ENCODE measurements at places on chromosomes 7 and 10.
A peak's percentile ranks its signal among the peaks of the same experiment; 100 is the strongest.

- DNase-seq = no peak
Observed at GRCh38 chr7:157977717-157978496, 609.7 kb downstream of the PTPRN2 start.

DNA sequence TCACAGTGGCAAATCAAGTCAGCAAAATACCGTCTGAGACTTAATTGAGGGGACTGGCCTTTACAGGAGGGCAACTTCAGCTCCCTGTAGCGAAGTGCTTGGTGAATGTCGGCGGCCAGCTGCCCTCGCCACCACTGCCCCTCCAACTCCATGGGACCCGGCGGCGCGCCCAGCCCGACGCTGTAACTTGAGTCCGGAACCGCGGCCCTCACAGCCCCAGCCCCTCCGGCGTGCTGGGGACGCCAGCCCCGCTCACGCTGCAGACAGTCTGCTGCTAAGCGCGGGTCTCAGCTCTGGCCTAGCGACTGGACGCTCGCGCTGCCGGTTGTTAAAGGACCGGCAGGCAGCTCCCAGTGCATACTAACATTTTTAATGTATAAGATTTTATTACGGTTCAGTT lies 113.4 kb upstream of the NUPR2 start:
- no peak for DNase-seq

- no peak for DNase-seq
Observed at GRCh38 chr10:68599771-68600040, 39.6 kb downstream of the TET1 start.

DNA sequence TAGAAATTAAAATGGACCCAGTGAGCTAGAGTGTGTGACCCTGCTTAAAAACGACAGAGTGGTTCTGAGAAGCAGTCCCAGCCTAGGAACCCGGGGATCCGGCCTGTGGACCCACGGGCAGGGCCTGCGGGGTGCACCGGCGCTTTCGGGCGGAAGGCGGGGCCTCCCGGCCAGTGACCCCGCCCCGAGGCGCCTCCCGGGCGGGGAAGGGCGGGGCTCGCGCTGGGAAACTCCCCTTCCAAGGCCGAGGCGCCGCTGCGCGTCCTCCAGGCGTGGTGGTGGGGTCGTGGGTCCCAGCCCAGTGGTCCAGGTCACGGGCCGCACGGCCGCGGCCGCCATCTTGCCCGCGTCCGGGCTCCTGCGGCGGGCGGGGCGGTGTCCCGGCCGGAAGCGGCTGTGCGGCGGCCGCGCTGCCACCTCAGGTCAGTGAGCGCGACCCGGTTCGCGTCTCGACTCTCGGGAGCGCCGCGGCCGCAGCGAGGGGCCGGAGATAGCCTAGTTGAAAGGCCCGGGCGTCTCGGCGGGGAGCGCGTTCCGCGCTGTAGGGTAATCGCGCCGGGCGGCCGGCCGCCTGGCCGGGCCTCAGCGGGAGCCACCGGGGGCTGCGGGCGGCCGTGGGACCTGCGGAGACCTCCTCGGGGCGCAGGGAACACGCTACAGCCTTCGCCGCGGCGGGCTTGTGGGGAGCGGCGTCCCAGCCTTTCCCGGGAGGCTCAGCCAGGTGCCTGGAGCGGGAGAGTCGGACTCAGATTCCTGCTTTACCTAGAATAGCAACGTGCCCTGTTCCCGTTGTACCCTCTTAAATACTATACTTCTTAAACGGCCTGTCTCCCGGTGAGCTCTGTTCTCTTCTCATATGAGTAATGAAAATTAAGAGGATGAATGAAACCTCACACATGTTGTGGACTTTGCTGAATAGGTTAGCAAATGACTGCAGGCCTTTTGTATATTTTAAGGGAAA lies at the start of gene MIOS:
Gene MIOS, plus strand, starts transcription at position 234 of the 961 bp plus-strand sequence. CDS start 5,592 bp downstream, outside the sequence.
- DNase-seq = peak; percentile 31

DNA sequence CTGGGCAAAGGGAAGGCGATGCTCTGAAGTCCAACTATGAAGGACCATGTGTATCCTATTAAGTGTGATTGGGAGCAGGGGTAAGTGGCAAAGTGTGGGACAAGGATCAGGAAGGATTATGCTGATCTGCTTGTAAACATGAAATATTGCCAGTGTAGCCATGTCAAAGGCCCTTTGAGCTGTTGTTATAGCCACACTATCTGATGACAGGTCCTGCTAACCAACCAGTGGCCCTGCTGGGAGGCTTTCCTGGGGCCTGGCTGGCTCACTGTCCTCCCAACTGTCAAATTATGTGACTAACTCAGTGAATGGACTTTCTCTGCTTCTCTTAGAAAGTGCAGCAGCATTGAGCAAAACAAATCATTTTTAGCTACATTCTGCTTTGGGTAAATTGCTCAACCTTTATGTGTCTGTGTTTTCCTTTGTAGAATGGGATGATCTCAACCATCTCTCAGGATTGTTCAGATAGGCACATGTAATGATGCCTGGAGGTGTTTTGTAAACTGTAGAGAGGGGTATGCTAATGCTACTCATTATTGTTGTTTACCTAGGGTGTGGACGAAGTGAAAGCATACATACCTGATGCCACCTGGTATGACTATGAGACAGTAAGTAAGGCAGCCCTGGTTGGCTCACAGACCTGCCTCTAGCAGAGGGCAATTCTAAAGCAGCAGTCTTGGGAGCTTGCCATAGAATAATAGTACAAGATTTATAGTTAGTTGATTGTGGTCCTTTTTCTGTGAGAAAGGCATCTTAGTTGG lies 47.4 kb downstream of the MGAM2 start:
- DNase-seq = no peak
